Breast epithelium (tissue), 4 donors: ENCODE measurements at places on chromosomes 16 and 17. TPM values are rescaled to one million over a fixed set of nuclear protein-coding genes. Genes with fewer than 3 reads are reported as not detected.

The HBA1 gene
- total RNA-seq = 5.6 TPM

GRCh38 chr17:79182176-79183042 lies 107.8 kb downstream of the ENGASE start:
- no peaks in the 10 kb centered on the region for H3K36me3 ChIP-seq
- no peaks in the 10 kb centered on the region for H3K4me1 ChIP-seq
- H3K27me3 ChIP-seq = peaks cover 98% of the 10 kb centered on the region

GRCh38 chr17:4931963-4932362 lies at the start of gene GP1BA:
GP1BA (plus strand) TSS chr17:4932277; CDS start chr17:4932605, 328 bp downstream.
- H3K36me3 ChIP-seq = no peaks in the 10 kb centered on the region
- H3K4me3 ChIP-seq = no peak within 1 kb of the TSS
- DNase-seq = no peak
- H3K27ac ChIP-seq = no peak within 1 kb of the TSS
- no peaks in the 10 kb centered on the region for H3K4me1 ChIP-seq

DNA sequence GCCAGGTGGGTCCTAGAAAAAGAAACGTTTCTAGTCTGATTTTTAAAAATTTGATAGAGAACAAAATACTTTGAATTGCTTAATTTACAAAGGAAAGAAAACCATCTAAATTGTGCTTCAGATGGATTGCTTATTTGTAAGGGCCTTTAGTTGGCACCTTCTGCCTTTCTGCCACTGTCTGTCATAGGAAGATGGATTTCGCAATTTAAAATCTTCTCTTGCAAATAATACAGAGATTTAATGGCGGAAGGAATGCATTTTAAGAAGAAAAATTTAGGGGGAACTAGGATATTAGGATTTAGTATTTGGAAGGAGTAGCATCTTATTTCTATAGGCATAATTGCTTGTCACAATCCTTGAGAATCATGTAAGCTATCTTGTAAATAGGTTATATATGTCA lies 175.5 kb upstream of the RBL2 start:
- no peak overlapping the region for H3K4me3 ChIP-seq
- DNase-seq = no peak
- no peak overlapping the region for H3K27ac ChIP-seq
- H3K27me3 ChIP-seq = no peaks in the 10 kb centered on the region
- peaks cover 3% of the 10 kb centered on the region for H3K36me3 ChIP-seq

- H3K27ac ChIP-seq = no peak overlapping the region
- peaks cover 7% of the 10 kb centered on the region for H3K4me1 ChIP-seq
- DNase-seq = no peak
- no peak overlapping the region for H3K4me3 ChIP-seq
Observed at GRCh38 chr16:8590811-8591210, 500 bp upstream of the TMEM114 start.

The METRNL gene
- total RNA-seq = 41.6 TPM

DNA sequence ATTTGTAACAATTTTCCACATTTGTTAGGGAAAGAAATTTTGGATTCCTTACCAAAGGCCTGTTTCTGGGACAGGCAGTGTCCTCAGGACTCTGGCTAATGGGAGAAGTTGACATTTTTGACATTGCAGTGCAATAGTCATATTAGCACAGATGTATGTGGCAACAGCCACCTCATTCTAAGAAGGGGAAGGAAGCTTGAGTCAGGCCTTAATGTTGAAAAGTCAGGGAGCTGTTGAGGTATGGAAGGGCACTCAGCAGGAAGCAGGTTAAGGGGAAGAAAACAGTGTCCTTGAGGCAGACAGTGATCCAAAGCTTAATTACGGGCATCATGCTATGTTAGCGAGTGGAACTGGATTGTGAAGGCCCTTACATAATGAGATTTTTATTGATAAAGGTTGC lies 20.9 kb downstream of the AKTIP start:
- H3K4me3 ChIP-seq = no peak overlapping the region
- H3K4me1 ChIP-seq = no peaks in the 10 kb centered on the region
- H3K27me3 ChIP-seq = no peaks in the 10 kb centered on the region
- no peak overlapping the region for H3K27ac ChIP-seq
- no peak for DNase-seq

The HS3ST4 gene
- 0.66 TPM for total RNA-seq

DNA sequence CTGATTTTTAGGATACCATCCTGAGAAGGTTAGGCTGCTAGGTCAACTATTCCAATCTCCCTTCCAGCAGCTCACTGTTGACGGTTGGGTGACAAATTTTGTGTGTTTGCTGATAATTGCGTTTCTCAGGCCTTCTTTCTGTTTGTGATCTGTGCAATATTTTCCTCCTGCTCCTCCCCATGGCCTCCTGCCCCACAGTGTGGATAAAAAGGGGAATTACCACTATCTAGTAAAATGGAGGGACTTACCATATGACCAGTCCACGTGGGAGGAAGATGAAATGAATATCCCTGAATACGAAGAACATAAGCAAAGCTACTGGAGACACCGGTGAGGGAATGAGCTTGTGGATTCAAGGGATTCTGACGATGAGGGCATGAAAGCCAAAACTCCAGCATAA lies 9.2 kb downstream of the CHD3 start:
- H3K27me3 ChIP-seq = no peaks in the 10 kb centered on the region
- DNase-seq = no peak
- no peaks in the 10 kb centered on the region for H3K4me1 ChIP-seq
- no peak overlapping the region for H3K27ac ChIP-seq
- H3K36me3 ChIP-seq = peaks cover 7% of the 10 kb centered on the region

GRCh38 chr17:72843591-72843990 lies 248.9 kb downstream of the SLC39A11 start:
- H3K27ac ChIP-seq = no peak overlapping the region
- no peak overlapping the region for H3K4me3 ChIP-seq
- H3K36me3 ChIP-seq = no peaks in the 10 kb centered on the region

The NBR1 gene
- 90.1 TPM for total RNA-seq

- H3K27ac ChIP-seq = no peak overlapping the region
- no peak for DNase-seq
- H3K36me3 ChIP-seq = no peaks in the 10 kb centered on the region
- H3K4me3 ChIP-seq = no peak overlapping the region
- no peaks in the 10 kb centered on the region for H3K4me1 ChIP-seq
Observed at GRCh38 chr16:58105631-58106030, 23.6 kb downstream of the CFAP20 start.

GRCh38 chr16:27156579-27156978 lies 46.7 kb upstream of the KDM8 start:
- no peaks in the 10 kb centered on the region for H3K4me1 ChIP-seq
- H3K27me3 ChIP-seq = no peaks in the 10 kb centered on the region
- H3K4me3 ChIP-seq = no peak overlapping the region
- no peak overlapping the region for H3K27ac ChIP-seq
- DNase-seq = no peak
- no peaks in the 10 kb centered on the region for H3K36me3 ChIP-seq

The CDRT4 gene
- total RNA-seq = 7.0 TPM

The SLC7A5 gene
- total RNA-seq = 5.9 TPM

The SLC5A11 gene
- total RNA-seq = 0.66 TPM
